ENCODE measurements at places on chromosomes 3 and 15. TPM values are rescaled to one million over a fixed set of nuclear protein-coding genes. Genes with fewer than 3 reads are reported as not detected.

GRCh38 chr3:129282727-129283327, 4.2 kb downstream of the HMCES start:
- peak; percentile 55 for DNase-seq

WNT7A gene
- total RNA-seq, result not detected

DNA sequence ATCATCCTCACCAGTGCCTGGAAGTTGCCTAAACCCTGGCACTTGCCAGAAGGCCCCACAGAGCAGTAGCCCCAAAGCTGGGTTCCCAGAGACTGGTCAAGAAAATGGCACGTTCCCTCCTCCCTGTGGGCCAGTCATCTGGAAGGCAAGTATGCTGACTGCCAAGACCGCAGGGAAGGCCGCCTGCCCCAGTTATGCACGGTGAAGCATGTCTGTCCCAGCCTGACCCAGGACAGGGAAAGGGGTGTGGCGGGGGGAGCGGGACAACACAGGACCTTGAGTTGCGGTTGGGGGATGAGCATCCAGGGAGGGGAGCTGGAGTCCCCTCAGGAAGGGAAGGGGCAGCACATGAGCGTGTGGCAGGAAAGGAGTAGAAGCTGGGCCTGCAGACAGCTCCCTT, 33.0 kb downstream of the RBPMS2 start:
- no peak for DNase-seq

GRCh38 chr3:127819656-127820055, 2.7 kb downstream of the MGLL start:
- DNase-seq, result no peak

- DNase-seq, result no peak
Measured at GRCh38 chr15:72758182-72758581, 25.4 kb downstream of the ADPGK start.

- no peak for DNase-seq
Measured at GRCh38 chr3:16089521-16089920, 85.0 kb upstream of the GALNT15 start.

- no peak for DNase-seq
Measured at GRCh38 chr15:39745415-39745814, 37.2 kb downstream of the FSIP1 start.

- DNase-seq, result no peak
Measured at GRCh38 chr3:10599017-10599416, 93.6 kb upstream of the ATP2B2 start.

All from adrenal gland (tissue), 19 donors.